Astrocyte (in vitro differentiated cells and primary cell): ENCODE measurements at places on chromosomes 1 and 21. TPM values are rescaled to one million over a fixed set of nuclear protein-coding genes. Genes with fewer than 3 reads are reported as not detected.

KANK4 gene
- 8.5 and 14.5 TPM in 2 replicates for total RNA-seq

- DNase-seq, result no peak
Observed at GRCh38 chr1:38090796-38091195, 44.2 kb upstream of the POU3F1 start.

- DNase-seq, result no peak
Observed at GRCh38 chr1:79150576-79150975, 144.0 kb upstream of the ADGRL4 start.

ZMYND12 gene
- 0.23 TPM in 1 of 2 replicates, not detected in the other for total RNA-seq

SPRR1B gene
- 0.39 and 0.50 TPM in 2 replicates for total RNA-seq

GRCh38 chr21:45511007-45511406, 31.2 kb downstream of the SLC19A1 start:
- no peak for DNase-seq

GRCh38 chr1:25797939-25798338, 2.1 kb upstream of the SELENON start:
- DNase-seq, result no peak

FCRLB gene
- 0.72 and 0.79 TPM in 2 replicates for total RNA-seq

SLAMF8 gene
- total RNA-seq, result 1.7 and 3.6 TPM in 2 replicates

SIM2 gene
- total RNA-seq, result 9.2 and 12.8 TPM in 2 replicates

ADGRB2 gene
- 25.1 and 25.8 TPM in 2 replicates for total RNA-seq

DNA sequence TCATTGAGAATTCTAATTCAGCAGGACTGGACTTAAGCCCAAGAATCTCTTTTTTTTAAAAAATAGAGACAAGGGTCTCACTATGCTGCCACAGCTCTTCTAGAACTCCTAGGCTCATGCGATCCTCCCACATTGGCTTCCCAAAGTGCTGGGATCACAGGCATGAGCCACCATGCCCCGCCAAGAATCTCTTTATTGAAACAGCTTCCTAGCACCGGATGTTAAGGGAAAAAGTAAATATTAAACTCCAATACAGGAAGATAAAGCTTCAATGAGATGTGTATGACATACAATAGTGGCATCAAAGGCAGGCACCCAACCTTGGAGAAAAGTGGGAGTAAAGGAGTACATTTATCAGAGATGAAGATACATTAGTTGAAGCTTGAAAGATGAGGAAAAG, 25.5 kb downstream of the PUM1 start:
- no peak for DNase-seq

- DNase-seq, result no peak
Observed at GRCh38 chr1:100614570-100614969, 76.6 kb downstream of the GPR88 start.
